Left lung (tissue), 14 donors: ENCODE measurements at places on chromosomes 11 and 22. TPM values are rescaled to one million over a fixed set of nuclear protein-coding genes. Genes with fewer than 3 reads are reported as not detected.
A peak's percentile ranks its signal among the peaks of the same experiment; 100 is the strongest.

- DNase-seq: no peak
- no peak overlapping the region for H3K27ac ChIP-seq
- H3K36me3 ChIP-seq: no peaks in the 10 kb centered on the region
- H3K4me1 ChIP-seq: peaks cover 4% of the 10 kb centered on the region
- no peaks in the 10 kb centered on the region for H3K27me3 ChIP-seq
Observed at GRCh38 chr11:87739766-87740165, 435.5 kb downstream of the RAB38 start.

The MEI1 gene
- 7.9 TPM for total RNA-seq

- H3K4me1 ChIP-seq: no peaks in the 10 kb centered on the region
- no peaks in the 10 kb centered on the region for H3K27me3 ChIP-seq
- no peak overlapping the region for H3K4me3 ChIP-seq
- DNase-seq: no peak
- H3K27ac ChIP-seq: no peak overlapping the region
Observed at GRCh38 chr11:60978546-60979380, 7.3 kb downstream of the CD6 start.

The DERL3 gene
- 9.4 TPM for total RNA-seq

The PRODH gene
- 20.6 TPM for total RNA-seq

The TPP1 gene
- total RNA-seq: 202 TPM

GRCh38 chr22:39311592-39312400 is 7.6 kb downstream of the RPL3 start:
- no peak for DNase-seq
- no peak overlapping the region for H3K4me3 ChIP-seq
- peaks cover 10% of the 10 kb centered on the region for H3K36me3 ChIP-seq
- no peak overlapping the region for H3K27ac ChIP-seq
- H3K4me1 ChIP-seq: peaks cover 72% of the 10 kb centered on the region
- H3K27me3 ChIP-seq: no peaks in the 10 kb centered on the region

- peak overlapping the region; percentile 38 for H3K27ac ChIP-seq
- DNase-seq: no peak
- H3K36me3 ChIP-seq: no peaks in the 10 kb centered on the region
- no peaks in the 10 kb centered on the region for H3K4me1 ChIP-seq
- no peaks in the 10 kb centered on the region for H3K27me3 ChIP-seq
Observed at GRCh38 chr11:86021377-86021776, 47.5 kb downstream of the PICALM start.

The GP1BB gene
- total RNA-seq: not detected

GRCh38 chr22:41260871-41261270 is 20.1 kb upstream of the CHADL start:
- H3K36me3 ChIP-seq: peaks cover 99% of the 10 kb centered on the region
- no peak for DNase-seq
- no peaks in the 10 kb centered on the region for H3K27me3 ChIP-seq
- H3K4me1 ChIP-seq: no peaks in the 10 kb centered on the region

The GRIK4 gene
- total RNA-seq: 0.76 TPM

- no peak overlapping the region for H3K4me3 ChIP-seq
- peaks cover 12% of the 10 kb centered on the region for H3K4me1 ChIP-seq
- H3K27me3 ChIP-seq: no peaks in the 10 kb centered on the region
- no peak overlapping the region for H3K27ac ChIP-seq
Observed at GRCh38 chr11:119723952-119724325, 5.1 kb downstream of the NECTIN1 start.

The DGCR6 gene
- total RNA-seq: 6.1 TPM

GRCh38 chr22:35605851-35606481 is 11.2 kb downstream of the MB start:
- peaks cover 5% of the 10 kb centered on the region for H3K27me3 ChIP-seq
- no peak overlapping the region for H3K27ac ChIP-seq
- H3K36me3 ChIP-seq: no peaks in the 10 kb centered on the region
- DNase-seq: no peak

The AGBL2 gene
- total RNA-seq: 2.1 TPM

DNA sequence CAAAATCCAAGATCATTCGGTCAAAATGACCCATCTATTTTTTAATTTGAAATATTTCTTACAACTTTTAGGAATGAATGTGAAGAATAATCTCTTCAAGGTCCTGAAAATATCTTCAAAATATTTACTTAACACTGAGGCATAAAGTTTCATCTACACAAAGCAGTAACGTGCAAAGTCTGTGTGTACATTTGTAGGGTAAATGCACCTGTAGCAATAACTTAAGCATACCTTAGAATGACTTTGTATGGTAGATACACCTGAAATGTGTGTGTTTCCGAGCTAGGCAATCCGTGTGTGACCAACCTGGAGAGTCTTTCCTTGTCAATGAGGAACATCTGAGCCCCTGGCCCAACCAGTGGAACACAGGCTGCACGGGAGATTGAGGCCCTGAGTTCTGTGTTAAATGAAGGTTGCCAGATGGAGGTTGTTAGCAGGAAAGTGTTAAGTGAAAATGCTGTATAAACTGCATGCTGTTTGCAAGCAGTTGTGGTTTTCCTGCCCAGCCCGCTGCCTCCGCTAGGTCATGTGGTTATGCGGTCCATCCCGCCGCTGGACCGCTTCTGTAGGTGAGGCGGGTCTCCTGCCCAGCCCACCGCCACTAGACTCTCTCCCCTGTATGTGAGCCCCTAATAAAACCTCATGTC is 7.6 kb upstream of the CTR9 start:
- H3K36me3 ChIP-seq: no peaks in the 10 kb centered on the region
- no peak overlapping the region for H3K4me3 ChIP-seq
- H3K27me3 ChIP-seq: no peaks in the 10 kb centered on the region
- no peaks in the 10 kb centered on the region for H3K4me1 ChIP-seq
- H3K27ac ChIP-seq: no peak overlapping the region
- no peak for DNase-seq

GRCh38 chr11:117354550-117354949 is 26.9 kb downstream of the CEP164 start:
- no peaks in the 10 kb centered on the region for H3K4me1 ChIP-seq
- no peak for DNase-seq
- no peak overlapping the region for H3K27ac ChIP-seq
- H3K27me3 ChIP-seq: no peaks in the 10 kb centered on the region
- no peaks in the 10 kb centered on the region for H3K36me3 ChIP-seq

- H3K4me3 ChIP-seq: no peak overlapping the region
- H3K4me1 ChIP-seq: peaks cover 8% of the 10 kb centered on the region
- H3K27ac ChIP-seq: no peak overlapping the region
- H3K27me3 ChIP-seq: no peaks in the 10 kb centered on the region
- H3K36me3 ChIP-seq: no peaks in the 10 kb centered on the region
- no peak for DNase-seq
Observed at GRCh38 chr11:17923217-17923616, 89.6 kb downstream of the SERGEF start.

DNA sequence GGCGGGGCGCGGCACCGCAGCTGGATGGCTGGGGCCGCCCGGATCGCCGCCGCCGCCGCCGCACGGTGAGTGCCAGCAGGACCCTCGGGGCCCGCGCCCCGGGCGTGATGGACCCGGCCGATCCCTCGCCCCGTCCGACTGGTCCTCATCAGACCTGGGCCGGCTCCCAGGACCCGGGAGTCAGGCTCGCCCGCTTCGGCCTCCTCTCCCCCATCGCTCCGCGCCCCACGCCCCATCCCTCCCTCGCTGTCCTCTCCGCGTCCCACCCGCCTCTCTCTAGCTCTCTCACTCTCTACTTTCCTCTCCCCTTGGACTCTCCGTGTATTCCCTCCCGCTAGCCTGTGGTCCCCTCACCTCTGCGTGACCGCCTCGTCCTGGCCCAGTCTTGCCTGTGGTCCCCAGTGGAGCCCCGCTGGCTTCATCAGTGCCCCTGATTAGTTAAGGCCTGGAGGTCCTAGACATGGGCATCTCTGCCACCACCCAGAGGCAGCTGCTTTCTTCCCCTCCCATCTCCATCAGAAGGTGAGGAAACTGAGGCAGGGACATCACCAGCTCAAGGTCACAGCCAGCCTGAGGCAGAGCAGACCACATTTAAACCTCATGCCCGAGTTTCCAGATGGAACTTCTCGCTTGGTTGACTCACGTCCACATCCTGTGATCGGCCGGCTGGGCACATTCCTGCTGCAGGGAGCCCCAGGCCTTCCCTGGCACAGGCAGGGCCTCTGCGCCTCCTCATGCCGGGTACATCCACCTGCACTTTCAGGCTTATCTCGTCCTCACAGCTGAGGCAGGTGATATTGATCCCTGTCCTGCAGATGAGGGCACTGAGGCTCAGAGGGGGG is 429 bp downstream of the SLC39A13 start:
- peaks cover 39% of the 10 kb centered on the region for H3K36me3 ChIP-seq
- H3K4me1 ChIP-seq: peaks cover 8% of the 10 kb centered on the region
- no peak for DNase-seq
- H3K27ac ChIP-seq: peak overlapping the region; percentile 91
- no peaks in the 10 kb centered on the region for H3K27me3 ChIP-seq

DNA sequence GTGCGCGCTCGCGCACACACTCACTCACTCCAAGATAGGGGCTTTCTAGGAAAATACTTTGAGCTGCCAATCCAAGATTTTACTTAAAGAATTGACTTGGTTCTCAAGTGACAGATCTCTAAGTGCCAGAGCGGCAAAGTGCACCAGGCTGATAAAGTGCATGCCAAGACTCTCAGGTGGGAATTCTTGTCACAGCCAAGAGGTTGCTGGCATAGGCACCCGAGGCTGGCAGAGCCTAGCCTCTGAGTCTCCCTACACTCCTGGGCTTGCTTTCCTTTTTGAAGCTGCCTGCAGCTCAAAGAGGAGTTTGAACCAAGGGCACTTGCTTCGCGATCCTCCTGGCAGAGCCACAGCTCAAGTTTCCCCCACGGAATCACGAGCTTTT is 2.5 kb upstream of the ADM start:
- H3K36me3 ChIP-seq: no peaks in the 10 kb centered on the region
- H3K4me3 ChIP-seq: peak overlapping the region; percentile 59
- H3K4me1 ChIP-seq: peaks cover 74% of the 10 kb centered on the region

GRCh38 chr11:8679006-8679405 is 3.5 kb downstream of the TRIM66 start:
- no peaks in the 10 kb centered on the region for H3K27me3 ChIP-seq
- H3K36me3 ChIP-seq: peaks cover 11% of the 10 kb centered on the region
- DNase-seq: no peak
- H3K4me1 ChIP-seq: peaks cover 6% of the 10 kb centered on the region

GRCh38 chr22:30866811-30867271 is 101.7 kb downstream of the MORC2 start:
- H3K27ac ChIP-seq: no peak overlapping the region
- H3K4me1 ChIP-seq: no peaks in the 10 kb centered on the region
- H3K36me3 ChIP-seq: no peaks in the 10 kb centered on the region

The HSPB2 gene
- total RNA-seq: 4.6 TPM

The PPP2R1B gene
- total RNA-seq: 28.8 TPM

- no peaks in the 10 kb centered on the region for H3K36me3 ChIP-seq
- H3K27ac ChIP-seq: no peak overlapping the region
- no peaks in the 10 kb centered on the region for H3K27me3 ChIP-seq
- no peaks in the 10 kb centered on the region for H3K4me1 ChIP-seq
- DNase-seq: no peak
- no peak overlapping the region for H3K4me3 ChIP-seq
Observed at GRCh38 chr11:131904756-131905155, 534.3 kb downstream of the NTM start.

GRCh38 chr11:118132385-118133151 is 20.1 kb downstream of the SCN4B start:
- no peak overlapping the region for H3K27ac ChIP-seq
- H3K27me3 ChIP-seq: no peaks in the 10 kb centered on the region
- no peaks in the 10 kb centered on the region for H3K4me1 ChIP-seq

- H3K27ac ChIP-seq: no peak overlapping the region
- peaks cover 11% of the 10 kb centered on the region for H3K4me1 ChIP-seq
- no peak overlapping the region for H3K4me3 ChIP-seq
- no peak for DNase-seq
Observed at GRCh38 chr11:14607713-14608112, 35.9 kb upstream of the PDE3B start.

DNA sequence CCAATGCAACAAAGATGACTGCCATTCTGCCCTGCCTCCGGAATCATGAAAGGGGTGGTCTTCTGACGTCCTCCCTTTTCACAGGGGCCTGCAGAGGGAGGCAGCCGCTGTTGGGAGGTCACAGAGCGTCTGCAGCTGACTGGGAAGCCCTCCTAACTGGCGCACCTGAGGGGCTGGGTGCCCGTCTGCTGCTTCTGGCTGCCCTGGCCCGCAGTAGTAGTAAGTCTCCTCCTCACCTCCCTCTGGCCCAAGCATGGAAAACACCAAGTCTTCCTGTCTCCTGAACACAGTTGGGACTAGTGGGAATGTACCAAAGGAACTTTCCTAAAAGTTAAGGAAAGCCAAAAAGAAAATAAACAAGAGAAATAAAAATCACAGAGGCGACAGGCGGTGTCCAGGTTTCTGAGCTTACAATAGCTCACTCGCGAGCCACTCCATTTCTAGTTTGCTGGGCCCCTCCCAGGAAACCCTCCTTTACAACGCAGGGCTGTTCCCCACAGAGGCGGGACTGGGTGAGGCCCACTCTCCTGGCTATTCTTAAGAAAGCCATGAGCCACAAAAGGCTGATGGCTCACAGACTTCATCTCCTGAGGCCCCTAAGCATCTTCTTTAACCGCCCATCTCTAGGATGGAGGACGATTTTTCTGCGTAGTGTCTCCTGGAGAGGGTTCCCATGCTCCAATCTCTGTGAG is 37.0 kb upstream of the CECR2 start:
- DNase-seq: no peak
- no peaks in the 10 kb centered on the region for H3K36me3 ChIP-seq
- H3K27ac ChIP-seq: no peak overlapping the region
- H3K27me3 ChIP-seq: no peaks in the 10 kb centered on the region
- H3K4me3 ChIP-seq: no peak overlapping the region
- H3K4me1 ChIP-seq: no peaks in the 10 kb centered on the region

GRCh38 chr11:97231231-97231630 is 841.4 kb downstream of the JRKL start:
- no peaks in the 10 kb centered on the region for H3K27me3 ChIP-seq
- H3K4me1 ChIP-seq: no peaks in the 10 kb centered on the region
- no peaks in the 10 kb centered on the region for H3K36me3 ChIP-seq
- DNase-seq: no peak
- H3K27ac ChIP-seq: no peak overlapping the region

The PGA5 gene
- total RNA-seq: not detected

The LUZP2 gene
- 1.2 TPM for total RNA-seq

The IL17REL gene
- not detected for total RNA-seq

DNA sequence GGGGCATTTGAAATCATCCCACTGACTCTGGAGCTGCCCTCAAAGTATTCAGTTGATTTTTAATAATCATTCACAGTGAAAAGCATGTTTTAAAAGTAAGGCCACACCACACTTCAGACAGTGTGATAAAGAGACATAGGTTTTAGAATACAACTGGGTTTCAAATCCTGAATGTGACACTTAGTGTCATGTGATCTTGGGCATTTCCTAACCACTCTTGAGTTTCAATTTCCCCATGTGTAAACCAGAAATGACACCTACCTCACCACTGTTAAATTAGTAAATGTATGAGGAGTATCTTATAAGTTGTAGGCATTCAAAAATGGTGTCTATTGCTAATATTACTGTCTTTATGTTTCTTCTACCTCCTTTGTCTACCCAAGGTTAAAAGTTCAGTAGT is 5.4 kb downstream of the TMEM123 start:
- H3K4me1 ChIP-seq: peaks cover 51% of the 10 kb centered on the region
- H3K27me3 ChIP-seq: no peaks in the 10 kb centered on the region
- H3K4me3 ChIP-seq: no peak overlapping the region
- no peak overlapping the region for H3K27ac ChIP-seq
- H3K36me3 ChIP-seq: peaks cover 4% of the 10 kb centered on the region
- no peak for DNase-seq
